ENCODE measurements at places on chromosomes 5 and 9.

- DNase-seq: no peak
Observed at GRCh38 chr5:55134053-55134722, 25.8 kb upstream of the GPX8 start.

DNA sequence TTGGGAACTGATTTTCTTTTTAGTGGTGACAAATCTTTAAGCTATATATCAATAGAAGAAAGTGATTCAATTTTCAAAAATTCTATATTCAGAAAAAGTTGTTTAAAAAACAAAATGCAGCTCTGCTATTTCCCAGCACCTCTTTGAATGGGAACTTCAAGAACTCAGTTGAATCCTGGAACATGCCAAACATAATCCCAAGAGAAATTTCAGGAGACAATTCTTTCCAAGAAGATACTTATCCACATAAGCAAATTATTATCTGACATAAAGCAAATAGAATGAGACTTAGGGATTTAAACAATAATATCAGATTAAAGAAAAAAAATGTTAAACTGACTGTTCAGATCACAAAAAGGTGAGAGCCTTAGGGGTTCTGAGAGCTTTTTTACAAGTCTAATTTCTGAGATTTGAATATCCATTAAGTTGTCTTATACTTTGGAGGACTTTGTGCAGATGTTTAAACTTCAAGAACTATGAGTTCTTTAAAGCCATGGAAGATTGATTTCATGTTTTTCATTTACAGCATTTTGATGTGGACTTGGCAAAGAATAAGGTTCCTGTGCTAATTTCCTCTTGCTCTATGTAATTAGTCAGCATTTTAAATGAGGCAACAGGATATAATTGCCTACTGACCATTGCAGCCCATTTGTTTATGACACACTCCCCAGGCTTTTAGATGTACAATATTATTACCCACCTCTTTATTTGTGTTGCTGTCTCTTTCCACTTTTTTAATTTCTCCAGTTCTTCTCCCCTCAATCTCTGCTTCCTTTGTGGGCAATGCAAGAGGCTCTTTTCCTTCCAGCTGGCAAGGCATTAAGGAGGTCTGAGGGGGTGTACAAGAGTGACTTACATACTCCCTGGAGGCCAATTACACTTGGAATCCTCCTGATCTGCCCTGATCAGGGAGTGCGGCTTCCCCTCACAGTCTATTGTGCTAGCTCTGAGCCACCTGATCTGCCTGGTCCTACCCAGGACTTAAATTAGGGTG is 419.1 kb downstream of the NR2F1-AS1 start:
- no peak for DNase-seq

- no peak for DNase-seq
Observed at GRCh38 chr9:127360250-127360649, 36.7 kb upstream of the SLC2A8 start.

GRCh38 chr5:135106610-135107471 is 72.8 kb upstream of the PITX1 start:
- DNase-seq: no peak

- DNase-seq: no peak
Observed at GRCh38 chr5:21642312-21642711, 1210.8 kb downstream of the CDH12 start.

DNA sequence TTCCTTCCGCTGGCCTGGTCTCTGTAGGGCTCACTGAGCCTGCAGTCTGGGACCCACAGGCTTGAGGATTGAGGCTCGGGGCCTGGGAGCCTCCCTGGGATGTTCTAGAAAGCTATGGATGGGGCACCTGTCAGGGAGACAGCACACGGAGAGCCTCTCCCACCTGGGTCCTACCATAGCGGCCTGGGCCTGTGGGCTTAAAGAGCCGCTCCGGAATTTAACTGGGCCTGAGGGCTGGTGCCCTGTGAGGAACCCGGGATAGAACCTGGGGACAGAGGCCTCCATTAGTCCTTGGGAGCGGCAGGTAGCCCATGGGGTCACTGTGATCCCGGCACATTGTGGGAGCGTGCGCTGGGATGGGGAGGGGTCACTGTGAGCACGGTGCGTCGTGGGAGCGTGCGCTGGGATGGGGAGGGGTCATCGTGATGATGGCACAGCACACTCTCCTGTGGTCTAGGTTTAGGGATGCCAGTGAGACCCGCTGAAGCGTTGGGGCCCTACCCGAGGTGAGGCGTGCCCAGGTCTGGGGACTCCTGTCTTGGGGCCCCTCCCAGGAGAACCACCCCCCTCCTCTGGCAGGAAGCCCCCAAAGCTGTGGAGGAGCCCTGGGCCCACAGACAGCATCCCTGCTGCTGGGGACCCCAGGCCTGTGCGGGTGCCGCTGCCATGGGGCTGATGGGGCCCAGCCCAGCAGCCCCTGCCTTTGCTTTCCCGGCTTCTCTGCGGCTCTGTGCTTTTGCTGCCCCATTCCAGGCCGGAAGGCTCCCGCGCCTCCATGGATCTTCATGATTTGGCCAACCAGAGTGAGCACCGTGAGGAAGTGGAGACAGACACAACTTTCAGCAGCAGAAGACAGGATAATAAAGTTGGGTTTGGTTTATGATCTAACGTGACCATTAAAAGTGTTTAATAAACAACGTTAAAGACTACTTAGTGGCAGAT is 3.4 kb upstream of the CEP72 start:
- DNase-seq: no peak

GRCh38 chr9:33256236-33256635 is 8.3 kb downstream of the BAG1 start:
- no peak for DNase-seq

DNA sequence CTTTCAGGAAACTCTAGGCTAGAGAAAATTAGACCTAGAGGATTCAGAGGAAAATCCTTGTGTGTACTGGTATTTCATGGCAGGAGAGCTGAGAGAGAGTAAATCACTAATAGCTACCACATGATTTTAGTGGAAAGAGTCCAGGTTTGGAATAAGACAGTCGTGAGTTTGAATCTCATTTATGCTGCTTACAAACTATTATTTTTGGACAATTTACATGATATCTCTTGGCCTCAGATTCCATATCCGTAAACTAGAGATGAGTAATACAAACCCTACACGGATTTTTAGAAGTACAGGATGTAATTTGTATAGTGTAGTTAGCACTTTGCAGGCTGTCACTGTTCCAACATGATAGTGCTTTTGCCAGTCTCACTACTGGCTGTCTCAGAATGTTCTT is 2.7 kb downstream of the IL31RA start:
- no peak for DNase-seq

DNA sequence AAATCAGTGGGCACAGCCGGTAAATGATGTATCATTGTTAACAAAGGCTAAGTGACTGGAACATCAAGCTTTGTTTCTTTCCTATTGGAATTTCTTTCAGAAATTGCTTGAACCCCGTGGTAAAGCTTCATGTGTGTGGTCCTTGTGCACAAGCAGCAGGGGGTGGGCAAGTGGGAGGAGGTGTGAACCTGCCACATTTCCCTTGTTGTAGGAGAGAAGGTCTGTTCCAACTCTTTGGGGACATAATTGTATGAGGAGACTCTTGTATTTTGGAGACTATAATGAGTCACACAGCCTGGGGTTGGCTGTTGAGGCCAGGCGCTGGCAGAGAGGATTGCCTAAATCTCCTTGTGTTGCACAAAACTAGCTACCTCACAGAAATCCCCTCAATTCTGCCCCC is 620.5 kb downstream of the IRX1 start:
- no peak for DNase-seq

- no peak for DNase-seq
Observed at GRCh38 chr9:88064554-88064953, 73.7 kb downstream of the SPATA31C2 start.

DNA sequence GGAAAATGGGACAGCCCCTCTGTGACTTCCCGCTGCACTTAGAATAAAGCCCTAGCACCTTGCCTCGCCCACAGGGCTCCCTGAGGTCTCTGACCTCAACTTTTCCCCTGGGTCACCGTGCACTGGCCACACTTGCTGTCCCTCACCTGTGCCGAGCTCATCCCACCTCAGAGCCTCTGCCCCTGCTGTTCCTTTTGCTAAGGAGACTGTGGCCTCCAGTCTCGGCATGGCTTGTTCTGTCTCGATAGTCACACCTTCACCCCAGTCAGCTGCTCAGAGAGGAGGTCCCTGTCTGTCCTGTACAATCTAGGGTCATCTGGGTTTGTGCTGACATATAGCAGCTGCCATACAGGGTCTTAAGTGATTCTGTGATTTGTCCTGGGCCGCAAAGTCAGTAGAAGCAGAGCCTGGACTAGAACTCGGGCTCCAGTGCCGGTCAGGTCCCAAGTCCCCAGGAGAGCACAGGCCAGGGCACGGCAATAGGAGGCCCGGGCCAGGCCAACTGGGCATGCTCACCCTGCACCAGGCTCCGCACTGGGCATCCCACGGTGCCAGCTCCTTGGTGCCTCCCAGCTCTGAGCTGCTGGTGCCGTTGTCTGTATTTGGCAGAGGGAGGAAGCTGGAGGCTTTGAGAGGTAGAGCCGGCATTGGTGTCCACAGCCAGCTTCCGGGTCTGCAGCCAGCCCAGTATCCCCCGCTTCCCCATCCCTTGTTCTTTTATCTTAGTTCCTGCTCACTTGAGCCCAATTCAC is 35.2 kb downstream of the NCS1 start:
- DNase-seq: no peak

DNA sequence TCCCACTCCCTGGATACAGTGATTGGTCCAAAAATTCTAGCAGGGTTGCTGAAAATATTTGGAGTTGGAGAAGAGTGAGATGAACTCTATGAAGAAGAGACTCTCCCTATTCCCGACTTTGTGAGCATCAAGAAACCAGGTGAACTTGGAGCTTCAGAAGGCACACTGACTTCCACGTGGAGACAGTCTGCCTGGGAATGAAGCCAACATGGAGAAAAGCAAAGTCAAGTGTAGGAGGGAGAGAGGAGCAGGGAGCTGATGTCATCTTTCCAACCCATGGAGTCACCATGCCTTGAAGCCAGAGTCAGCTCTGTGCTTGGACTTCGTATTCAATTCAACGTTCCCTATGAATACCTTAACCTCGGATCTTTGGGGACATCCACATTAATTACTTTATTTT is 125.1 kb downstream of the NPR3 start:
- no peak for DNase-seq

GRCh38 chr9:132164604-132165362 is 2.9 kb downstream of the NTNG2 start:
- DNase-seq: no peak

GRCh38 chr9:105632807-105633206 is 29.4 kb upstream of the TAL2 start:
- DNase-seq: no peak

DNA sequence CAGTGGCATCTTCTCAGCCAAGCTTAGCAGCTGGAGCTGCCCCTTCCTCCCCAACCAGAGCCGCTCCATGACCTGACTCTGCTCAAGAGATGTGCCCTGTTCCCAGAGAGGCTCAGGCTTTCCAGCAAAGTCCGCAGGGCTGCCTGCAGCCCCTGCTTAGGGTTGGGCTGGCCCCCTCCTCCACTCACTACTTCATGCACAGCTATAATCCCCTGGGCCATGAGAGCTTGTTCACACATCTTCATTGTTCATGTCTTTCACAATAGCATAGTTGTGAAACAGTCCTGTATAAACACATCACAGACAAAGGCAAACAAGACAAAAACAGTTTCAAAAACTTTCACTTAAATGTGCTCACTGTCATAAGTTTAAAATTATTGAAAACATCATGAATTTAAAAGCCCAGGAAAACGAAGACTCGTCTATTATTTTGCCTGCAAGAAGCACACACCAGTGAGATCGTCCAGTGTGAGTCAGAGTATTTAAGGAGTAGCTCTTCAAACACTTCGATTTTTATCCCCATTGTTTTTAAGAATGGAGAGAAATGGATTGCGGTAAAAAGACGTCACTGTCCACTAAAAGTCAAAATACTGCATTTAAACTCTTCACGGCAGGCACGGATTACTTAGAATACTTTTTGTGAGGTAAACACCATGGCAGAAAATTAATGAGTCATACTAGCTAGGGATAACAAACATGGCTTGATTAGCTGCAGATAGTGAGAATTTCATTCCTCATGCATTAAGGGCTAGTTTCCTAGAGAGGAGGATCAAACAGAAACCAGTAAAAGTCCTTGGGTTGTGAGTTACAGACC is 40.7 kb upstream of the S1PR3 start:
- no peak for DNase-seq

DNA sequence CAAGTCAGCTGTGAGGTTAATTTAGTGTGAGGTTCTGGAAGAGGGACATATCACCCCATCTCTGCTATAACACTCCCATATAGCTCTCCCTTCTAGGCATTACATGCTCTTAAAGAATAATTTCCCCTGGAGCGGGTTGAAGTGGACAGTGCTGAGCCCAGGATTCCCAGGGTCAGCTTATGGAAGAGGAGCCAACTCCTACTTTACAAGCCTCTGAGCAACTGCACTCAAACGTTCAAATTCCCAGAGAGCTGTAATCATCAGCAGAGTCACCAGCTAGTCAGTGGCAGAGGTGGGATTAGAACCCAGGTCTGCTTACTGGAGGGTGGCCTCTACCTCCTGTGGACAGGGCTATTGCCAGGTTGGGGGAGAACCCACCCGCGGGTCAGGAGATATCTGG is 1.4 kb downstream of the NEURL1B start:
- no peak for DNase-seq

DNA sequence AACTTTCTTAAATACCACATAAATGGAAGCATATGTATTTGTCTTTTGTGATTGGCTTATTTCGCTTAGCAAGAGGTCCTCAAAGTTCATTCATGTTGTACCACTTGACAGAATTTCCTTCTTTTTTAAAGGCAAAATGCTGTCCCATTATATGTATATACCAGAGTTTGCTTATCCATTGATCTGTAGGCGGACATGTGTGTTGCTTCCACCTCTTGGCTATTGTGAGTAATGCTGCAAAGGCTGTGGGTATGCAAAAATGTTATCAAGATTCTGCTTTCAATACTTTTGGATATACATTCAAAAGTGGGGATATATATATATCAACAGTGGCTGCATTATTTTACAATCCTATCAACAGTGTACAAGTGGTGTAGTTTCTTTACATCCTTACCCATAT is 271.0 kb downstream of the PRR16 start:
- DNase-seq: no peak

GRCh38 chr5:68272289-68272688 is 56.7 kb downstream of the PIK3R1 start:
- DNase-seq: no peak

GRCh38 chr9:89522959-89523285 is 25.0 kb upstream of the SEMA4D start:
- no peak for DNase-seq

DNA sequence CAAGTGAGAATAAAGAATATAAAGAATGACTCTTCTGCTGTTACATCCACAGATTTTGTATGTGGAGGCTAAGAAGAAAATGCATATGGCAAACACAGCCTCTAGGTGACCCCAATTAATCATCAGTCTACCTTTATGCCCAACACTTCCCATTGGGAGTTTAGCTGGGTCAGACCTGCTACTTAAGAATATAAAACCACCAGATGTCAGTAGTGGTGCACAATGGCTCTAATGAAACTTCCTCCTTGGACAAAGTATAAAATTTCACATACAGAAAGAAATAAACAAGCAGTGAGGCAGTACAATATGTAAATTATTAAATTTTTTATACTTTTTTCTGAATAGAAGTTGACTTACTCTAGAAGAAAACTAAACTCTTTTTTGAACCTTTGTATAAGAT is 539.9 kb downstream of the BRINP1 start:
- no peak for DNase-seq

GRCh38 chr5:35313291-35313690 is 83.0 kb upstream of the PRLR start:
- DNase-seq: no peak

GRCh38 chr9:127539259-127539981 is 72.7 kb upstream of the STXBP1 start:
- no peak for DNase-seq
